Bronchial epithelial cell (primary cell): ENCODE measurements at places on chromosomes 1 and 21. TPM values are rescaled to one million over a fixed set of nuclear protein-coding genes. Genes with fewer than 3 reads are reported as not detected.

The PATJ gene
- total RNA-seq, result 46.6 and 71.8 TPM in 2 replicates

The IL22RA1 gene
- total RNA-seq, result 0.26 and 1.5 TPM in 2 replicates

The TMEM52 gene
- 1.4 and 1.6 TPM in 2 replicates for total RNA-seq

The GPR3 gene
- total RNA-seq, result not detected in 2 replicates

The ST6GALNAC5 gene
- 0.26 and 2.3 TPM in 2 replicates for total RNA-seq

The ZSWIM5 gene
- under 0.01 TPM in 2 replicates for total RNA-seq

The GUCA2A gene
- not detected in 2 replicates for total RNA-seq

The VAV3 gene
- 10.5 and 30.1 TPM in 2 replicates for total RNA-seq

The DYNLT5 gene
- total RNA-seq, result not detected in 2 replicates

The RBBP4 gene
- total RNA-seq, result 71.3 and 93.7 TPM in 2 replicates

The OR2T35 gene
- total RNA-seq, result not detected in 2 replicates

The PRAMEF20 gene
- total RNA-seq, result not detected in 2 replicates

The SLC2A5 gene
- under 0.01 and 0.26 TPM in 2 replicates for total RNA-seq

The AMY1C gene
- 0.26 TPM in 2 replicates for total RNA-seq

The S100A8 gene
- total RNA-seq, result 50.0 and 551 TPM in 2 replicates

The F5 gene
- total RNA-seq, result not detected in 2 replicates

The NUDT4B gene
- total RNA-seq, result 2.6 and 13.6 TPM in 2 replicates

The PLEKHG5 gene
- 42.9 and 45.2 TPM in 2 replicates for total RNA-seq

The HSF2BP gene
- 5.8 and 6.6 TPM in 2 replicates for total RNA-seq

The MROH9 gene
- total RNA-seq, result not detected in 2 replicates

The GON4L gene
- 20.1 and 20.5 TPM in 2 replicates for total RNA-seq

The GPATCH3 gene
- total RNA-seq, result 7.6 and 11.8 TPM in 2 replicates

The VCAM1 gene
- total RNA-seq, result 0.13 and 1.8 TPM in 2 replicates

The ELAPOR1 gene
- under 0.01 TPM in 1 of 2 replicates, not detected in the other for total RNA-seq

The AZIN2 gene
- total RNA-seq, result 1.3 and 1.5 TPM in 2 replicates

The CLEC20A gene
- total RNA-seq, result not detected in 2 replicates

The FCGR3B gene
- not detected in 2 replicates for total RNA-seq

The TNFRSF9 gene
- total RNA-seq, result 0.53 and 6.1 TPM in 2 replicates

The ZYG11A gene
- under 0.01 and 0.13 TPM in 2 replicates for total RNA-seq

The IL12RB2 gene
- 0.51 and 0.53 TPM in 2 replicates for total RNA-seq

The OR10J1 gene
- total RNA-seq, result not detected in 2 replicates

The ZNF669 gene
- 10.3 and 10.5 TPM in 2 replicates for total RNA-seq

The LRRC39 gene
- 0.13 and 0.53 TPM in 2 replicates for total RNA-seq

The CCDC185 gene
- not detected in 2 replicates for total RNA-seq

The SFN gene
- 465 and 1,125 TPM in 2 replicates for total RNA-seq

The INSRR gene
- not detected in 2 replicates for total RNA-seq

The DISP3 gene
- total RNA-seq, result not detected in 2 replicates

The GSTM5 gene
- total RNA-seq, result not detected in 2 replicates

The UMODL1 gene
- not detected in 2 replicates for total RNA-seq

The SDF4 gene
- 68.2 and 81.3 TPM in 2 replicates for total RNA-seq
